Stimulated activated CD8-positive, alpha-beta memory T cell treated with anti-CD3 and anti-CD28 coated beads, Interleukin-2, amount 100 ng/mL, for 1 hour (primary cell): ENCODE measurements at places on chromosomes 7 and 10.

- DNase-seq: no peak
Measured at GRCh38 chr10:44925224-44925623, 14.1 kb downstream of the TMEM72 start.

DNA sequence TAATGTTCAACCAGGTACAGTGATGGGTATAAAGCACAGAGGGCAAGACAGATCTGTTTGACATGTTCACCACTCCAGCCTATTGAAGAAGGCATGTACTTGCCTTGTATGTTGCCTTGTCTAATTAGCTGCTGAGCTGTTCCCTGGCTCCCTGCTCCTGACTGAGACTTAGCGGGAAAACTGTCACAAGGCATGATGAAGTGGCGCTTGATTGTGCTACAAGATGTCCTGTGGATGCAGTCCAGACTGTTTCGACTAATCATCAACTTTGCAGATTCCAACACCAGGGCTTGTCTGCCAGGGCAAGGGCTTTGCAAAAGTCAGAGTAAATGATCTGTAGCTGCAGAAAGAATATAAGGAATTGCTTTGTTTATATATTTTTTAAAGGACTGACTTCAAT is 136.2 kb upstream of the NRBF2 start:
- DNase-seq: no peak

DNA sequence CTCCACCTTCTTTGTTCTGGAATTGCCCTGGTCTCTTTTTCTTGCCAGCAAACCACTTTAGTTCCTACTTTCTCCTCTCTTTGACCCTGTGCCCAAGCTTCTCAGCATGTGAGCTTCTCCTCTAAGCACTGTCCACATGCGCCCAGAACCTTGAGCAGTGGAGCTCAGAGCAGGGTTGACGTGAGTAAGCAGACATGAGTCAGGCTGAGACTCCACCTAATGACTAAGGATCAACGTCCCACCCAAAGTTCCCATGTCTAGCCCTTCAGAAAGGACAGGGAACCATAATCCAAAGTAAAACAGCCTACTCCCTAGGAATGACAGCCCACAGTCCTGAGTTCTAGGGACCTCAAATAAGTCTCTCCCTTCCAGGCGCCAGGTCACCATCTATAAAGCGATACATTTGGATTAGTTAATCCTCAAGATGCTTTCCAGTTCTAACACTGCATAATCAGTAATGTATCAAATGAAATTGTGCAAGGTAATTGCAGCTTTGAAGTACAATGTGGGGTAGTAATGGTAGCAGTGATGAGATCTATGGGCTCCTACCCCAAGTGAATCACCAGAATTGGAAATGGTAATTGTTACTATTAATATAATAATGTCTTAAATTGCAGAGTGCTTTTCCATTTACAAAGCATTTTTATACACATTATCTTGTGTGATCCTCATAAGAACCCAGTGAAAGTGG is 44.5 kb downstream of the KCNMA1 start:
- DNase-seq: no peak

GRCh38 chr7:24911213-24911603 is 68.8 kb downstream of the OSBPL3 start:
- no peak for DNase-seq

DNA sequence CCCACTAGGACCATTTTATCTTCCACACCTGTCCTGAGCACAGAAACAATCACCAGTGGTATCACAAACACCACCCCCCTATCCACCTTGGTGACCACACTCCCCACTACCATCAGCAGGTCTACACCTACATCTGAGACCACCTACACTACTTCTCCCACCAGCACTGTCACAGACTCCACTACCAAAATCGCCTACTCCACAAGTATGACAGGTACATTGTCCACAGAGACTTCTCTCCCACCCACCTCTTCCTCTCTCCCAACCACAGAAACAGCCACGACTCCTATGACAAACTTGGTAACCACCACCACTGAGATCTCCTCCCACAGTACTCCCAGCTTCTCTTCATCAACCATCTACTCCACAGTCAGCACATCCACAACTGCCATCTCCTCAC is 3.3 kb downstream of the MUC3A start:
- DNase-seq: no peak

DNA sequence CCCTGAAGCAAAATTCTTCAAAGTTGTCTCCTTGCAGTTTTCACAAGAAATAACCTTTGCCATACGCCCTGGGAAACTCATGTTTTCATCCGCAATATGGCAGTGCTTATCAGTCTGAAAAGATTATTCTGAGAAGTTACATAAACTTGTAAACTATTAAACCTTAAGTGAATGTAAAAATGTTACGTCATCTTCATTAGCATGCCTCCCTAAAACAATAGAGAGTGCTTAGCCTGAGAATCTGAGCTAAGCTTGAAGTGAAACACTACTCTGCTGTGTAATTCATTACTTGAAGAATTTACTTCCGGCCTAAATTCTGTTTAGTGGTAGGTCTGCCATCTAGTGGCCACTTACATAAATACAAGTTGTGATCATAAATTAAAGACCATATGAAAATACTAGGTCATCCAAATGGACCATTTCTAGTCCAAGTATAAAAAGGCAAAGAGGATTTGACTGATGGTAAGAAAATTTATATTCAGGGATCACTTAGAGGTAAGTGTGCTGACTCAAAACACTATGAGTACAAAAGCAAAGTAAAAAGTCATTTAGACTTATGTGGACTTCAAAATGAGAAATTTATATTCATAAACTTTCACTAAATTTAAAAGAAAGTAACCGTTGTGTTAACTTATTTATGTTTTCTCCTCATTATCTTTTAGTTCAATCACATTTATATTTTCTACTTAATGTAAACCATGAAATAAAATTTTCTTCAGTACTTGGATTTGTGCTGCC is 745.1 kb upstream of the LRRTM3 start:
- DNase-seq: no peak

GRCh38 chr10:118812393-118812740 is 57.6 kb upstream of the CACUL1 start:
- no peak for DNase-seq

- no peak for DNase-seq
Measured at GRCh38 chr10:10996966-10997620, 20.6 kb upstream of the CELF2 start.

DNA sequence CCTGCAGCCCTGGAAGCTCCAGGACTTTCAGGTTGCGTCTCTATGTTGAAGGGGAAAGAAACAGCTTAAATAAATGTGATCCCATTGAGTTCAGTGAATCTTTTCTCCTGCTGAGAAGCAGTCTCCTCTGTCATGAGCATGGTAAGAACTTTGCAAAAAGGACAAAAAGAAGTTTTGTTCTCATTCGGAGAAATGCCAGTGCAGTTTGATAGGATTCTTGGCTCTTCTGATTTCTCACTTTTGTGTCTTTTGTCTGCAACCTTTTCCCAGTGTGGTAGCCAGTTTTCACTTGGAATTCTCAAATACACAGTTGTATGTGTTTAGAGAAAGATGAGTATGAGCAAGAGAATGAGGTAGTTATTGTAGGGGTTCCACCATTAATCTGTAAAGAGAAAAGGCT is 64.3 kb downstream of the AP3M1 start:
- DNase-seq: no peak

GRCh38 chr7:128166603-128167041 is 74.5 kb upstream of the LEP start:
- DNase-seq: no peak
